Activated T-cell treated with anti-CD3 and anti-CD28 coated beads, Interleukin-2, amount 50 U/mL, for 1 hour (primary cell): ENCODE measurements at places on chromosomes 6 and 20.
A peak's percentile ranks its signal among the peaks of the same experiment; 100 is the strongest.

- no peak for DNase-seq
Observed at GRCh38 chr20:40698281-40698680, 9.2 kb upstream of the MAFB start.

DNA sequence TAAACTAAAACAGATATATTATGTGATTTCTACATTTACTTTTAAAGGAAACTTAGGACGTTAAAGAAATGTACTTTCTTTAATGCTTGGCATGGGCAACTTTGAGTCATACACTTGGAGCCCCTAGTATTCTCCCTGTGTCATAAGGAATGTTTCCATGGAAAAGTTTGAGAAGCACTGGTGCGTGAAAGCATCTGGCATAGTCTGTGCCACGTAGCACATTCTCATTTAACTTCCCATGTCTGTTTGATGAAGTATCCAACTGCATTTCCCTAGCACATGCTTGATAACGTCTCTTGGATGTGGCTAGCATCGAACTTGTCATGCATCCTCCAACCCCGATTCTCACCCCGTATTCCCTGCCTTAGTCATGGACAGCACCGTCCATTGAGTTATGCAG, 172.0 kb downstream of the TBC1D7 start:
- no peak for DNase-seq

DNA sequence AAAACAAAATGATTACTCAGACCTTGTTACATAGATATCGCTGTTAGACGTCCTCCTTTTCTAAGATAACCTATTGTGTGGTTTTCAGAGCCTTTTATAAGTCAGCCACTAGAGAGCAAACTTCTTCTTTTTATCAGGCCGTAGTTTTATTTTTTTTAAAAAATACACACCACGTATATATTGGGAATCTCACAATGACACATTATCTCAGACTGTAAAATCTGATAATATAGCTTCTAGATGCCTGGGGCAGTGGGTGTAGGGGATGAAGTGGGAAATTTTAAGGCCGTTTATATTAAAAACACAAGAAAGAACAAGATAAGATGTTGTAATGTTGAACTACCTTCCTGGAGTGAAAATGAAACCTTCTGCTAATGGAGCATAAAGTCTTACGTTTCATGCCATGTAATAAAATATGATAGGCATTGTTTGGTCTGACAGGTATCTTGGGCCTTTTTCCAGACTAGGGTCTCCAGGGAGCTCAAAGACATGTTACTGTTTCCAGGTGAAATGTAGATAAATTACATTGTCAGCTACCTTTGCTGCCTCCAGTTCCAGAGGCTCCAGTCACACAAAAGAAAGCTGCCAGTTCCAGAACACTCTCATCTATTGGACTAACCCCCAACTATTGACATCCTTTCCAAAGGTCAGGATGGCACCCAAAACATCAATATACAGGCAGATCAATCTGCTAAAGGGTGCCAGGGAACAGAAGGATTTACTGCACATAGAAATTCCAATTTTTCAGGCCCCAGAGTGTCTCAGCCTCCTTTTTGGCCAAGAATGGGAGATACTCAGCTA, 130.2 kb upstream of the AKIRIN2 start:
- no peak for DNase-seq

GRCh38 chr6:131431718-131432117, 141.3 kb upstream of the ARG1 start:
- no peak for DNase-seq

GRCh38 chr6:73581293-73581692, 60.5 kb upstream of the EEF1A1 start:
- no peak for DNase-seq

- no peak for DNase-seq
Observed at GRCh38 chr20:39758876-39759275, 796.7 kb downstream of the DHX35 start.

DNA sequence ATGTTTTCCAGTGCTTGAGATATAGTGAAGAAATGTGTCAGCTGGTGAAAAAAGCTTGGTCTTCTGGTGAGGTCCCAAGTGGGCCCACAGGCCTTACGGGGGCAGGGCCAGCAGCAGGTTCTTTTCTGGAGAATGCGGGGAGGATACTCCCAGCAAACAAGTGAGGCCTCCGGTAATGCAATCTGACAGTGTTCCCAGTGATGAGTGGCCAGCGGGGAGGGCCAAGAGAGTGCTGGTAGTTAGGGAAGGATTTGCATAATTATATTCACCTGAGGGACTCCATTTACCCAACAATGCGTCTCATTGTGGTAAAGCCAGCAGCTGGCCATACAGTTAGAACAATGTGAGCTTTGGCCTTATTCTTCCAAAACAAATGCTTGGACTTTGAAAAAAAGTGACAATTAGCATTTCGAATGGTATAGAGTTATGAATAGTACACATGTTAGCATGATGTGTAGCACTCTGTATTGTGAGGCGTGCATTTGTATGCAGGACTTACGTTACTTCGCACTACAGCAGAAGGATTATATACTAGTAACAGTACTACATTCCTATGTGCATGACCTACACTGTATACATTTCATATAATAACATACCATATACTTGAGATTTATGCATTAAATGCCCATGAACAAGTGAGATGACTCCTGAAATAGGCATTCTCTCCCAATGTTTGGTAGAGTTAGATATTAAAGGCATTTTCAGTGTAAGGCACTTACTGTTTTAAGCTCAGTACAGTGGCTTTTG, 69.8 kb downstream of the MYB start:
- DNase-seq = no peak

- no peak for DNase-seq
Observed at GRCh38 chr6:34157236-34157830, 11.4 kb upstream of the GRM4 start.

DNA sequence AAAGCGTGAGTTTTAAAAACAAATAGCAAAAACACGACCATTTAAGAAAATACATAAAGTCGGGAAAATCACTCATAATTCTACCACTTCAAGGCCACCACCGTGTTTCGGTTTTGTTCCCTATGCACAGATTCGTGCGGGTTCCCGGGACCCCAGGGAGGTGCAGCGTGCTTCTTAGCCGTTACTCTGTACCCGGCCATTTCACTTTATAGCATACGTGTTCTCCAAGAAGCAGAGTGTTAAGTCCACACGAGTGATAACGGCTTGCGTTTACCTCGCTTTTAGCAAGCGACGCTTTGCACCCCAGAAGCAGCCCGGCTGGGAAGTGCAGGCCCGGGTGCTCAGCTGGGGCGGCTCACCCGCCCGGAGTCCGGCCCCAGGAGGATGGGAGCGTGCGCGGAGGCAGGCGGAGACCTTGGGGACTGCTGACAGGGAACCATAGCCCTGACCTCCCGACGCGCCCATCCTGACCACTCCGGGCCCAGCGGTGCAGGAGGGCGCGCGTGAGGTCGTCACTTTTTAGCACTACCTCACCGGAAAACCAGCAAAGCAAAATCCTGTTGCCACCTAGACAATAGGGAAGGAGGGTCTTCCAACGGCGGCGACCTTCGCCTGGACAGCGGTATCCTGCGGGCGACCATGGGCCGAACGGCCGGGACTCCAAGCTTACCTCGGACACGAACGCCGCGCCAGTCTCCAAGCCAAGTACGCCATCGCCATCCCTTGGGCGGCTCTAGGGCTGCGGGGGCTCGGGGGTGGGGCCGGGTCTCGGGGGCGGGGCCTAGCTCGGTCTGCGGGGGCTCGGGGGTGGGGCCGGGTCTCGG, at the start of gene ECI2:
Gene ECI2 (minus strand): TSS at position 735 of the 824 bp plus-strand sequence. CDS start 15 bp downstream, at position 720.
- no peak for DNase-seq

- no peak for DNase-seq
Observed at GRCh38 chr20:48102931-48103660, 317.8 kb upstream of the SULF2 start.

- no peak for DNase-seq
Observed at GRCh38 chr20:35711588-35712209, 12.5 kb downstream of the ROMO1 start.

DNA sequence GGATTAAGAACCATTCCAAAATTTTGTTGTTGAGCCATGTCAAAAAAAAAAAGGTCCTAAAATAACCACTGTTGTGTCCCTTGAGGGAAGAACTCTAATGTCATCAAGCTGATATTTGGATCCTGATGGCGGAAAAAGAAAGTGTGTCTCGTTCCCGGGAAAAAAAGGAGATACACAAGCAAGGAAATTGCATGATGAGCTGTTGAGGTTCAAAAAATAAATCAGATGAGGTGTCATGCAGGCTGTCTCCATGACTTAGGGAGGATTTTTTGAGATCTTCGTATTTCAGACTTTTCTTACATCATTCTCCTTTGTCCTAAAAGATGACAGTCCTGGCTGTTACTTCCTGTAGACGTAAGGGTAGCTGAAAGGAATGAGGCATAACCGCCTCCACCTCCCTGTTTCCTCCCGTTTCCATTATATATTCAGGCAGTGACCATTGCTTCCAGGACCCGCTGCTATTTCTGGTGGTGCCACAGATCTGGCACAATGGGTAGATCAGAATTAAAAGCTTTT, 117.3 kb upstream of the TNFAIP3 start:
- no peak for DNase-seq

DNA sequence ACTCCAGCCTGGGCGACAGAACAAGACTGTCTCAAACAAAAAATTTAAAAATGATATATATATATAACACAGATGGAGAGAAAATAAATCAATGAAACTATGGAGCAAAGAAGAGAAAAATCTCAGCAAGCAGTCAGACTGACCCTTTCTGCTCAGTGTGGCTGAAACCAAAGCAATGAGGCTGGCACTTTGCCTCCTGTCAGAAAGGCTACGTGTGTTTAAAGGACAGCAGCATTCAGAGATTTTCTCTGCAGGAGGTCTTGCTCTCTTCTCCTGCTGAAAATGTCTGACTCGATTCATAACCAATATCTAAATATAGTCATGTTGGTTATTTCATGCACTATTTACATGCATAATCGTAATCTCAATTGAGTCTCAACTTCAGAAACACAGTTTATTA, 527.0 kb upstream of the JARID2 start:
- DNase-seq = no peak

DNA sequence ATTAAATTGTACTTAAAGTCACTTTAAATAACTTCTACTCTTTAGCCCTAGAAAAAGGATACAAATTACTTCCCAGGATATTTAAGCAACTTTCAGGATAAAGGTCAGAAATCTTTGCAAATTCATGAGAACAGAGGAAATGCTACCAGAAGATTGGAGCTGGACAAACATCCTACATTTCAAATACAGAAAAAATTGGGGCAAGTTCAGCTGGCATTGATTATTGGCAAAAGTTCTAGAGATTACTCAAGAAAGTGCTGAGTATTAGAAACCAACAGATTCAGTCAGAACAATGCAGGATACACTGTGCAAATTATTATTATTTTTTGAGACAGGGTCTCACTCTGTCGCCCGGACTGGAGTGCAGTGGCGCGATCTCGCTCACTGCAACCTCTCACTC, 6.0 kb downstream of the SLC22A23 start:
- no peak for DNase-seq

GRCh38 chr6:106199998-106200397, 113.9 kb downstream of the PRDM1 start:
- no peak for DNase-seq

DNA sequence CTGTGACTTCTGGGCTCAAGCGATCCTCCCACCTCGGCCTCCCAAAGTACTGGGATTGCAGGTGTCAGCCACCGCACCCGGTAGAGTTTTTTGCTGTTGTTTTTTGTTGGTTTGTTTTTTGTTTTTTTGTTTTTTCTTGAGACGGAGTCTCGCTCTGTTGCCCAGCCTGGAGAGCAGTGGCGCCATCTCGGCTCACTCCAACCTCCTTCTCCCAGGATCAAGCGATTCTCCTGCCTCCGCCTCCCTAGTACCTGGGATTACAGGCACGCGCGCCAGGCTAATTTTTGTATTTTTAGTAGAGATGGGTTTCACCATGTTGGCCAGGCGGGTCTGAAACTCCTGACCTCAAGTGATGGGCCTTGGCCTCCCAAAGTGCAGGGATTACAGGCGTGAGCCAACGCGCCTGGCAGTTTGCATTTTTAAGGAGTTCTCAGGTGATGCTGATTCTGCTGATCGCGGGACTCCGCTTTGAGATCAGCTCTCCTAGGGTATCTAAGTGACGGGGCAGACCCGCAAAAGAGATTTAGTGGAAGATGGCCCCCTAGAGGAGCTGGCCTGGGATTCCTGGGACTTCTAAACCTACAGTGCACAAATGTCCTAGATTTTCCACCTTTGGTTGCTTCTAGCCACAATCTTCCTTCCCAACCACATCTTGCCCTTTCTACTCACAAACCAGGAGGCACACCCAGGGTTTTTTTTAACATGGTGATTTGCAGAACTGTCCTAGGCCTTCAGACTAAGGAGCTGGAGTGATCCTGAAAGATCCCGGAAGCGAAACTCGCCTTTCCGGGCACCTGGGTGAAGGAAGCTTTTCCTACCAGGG, 45.2 kb downstream of the DPPA5 start:
- no peak for DNase-seq

- no peak for DNase-seq
Observed at GRCh38 chr6:148967541-148967956, 220.7 kb downstream of the UST start.

DNA sequence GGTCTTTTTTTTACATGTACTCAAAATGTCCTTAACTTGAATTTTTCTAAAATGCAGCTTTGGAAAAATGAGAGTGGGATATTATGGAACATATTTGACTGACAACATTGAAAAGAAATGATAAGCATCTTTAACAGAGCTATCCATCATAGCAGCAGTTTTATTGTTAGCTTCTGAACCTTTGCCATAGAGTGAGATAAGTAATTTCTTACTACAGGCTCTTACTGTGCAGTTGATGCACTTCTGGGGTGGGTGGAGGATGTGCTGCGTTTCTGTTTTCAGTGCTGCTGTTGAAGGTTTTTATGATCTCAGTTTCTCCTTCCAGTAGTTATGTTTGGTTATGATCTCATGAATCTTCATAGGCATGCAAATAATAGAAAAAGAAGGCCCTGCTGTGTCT, 267.0 kb downstream of the TMEM242 start:
- no peak for DNase-seq

DNA sequence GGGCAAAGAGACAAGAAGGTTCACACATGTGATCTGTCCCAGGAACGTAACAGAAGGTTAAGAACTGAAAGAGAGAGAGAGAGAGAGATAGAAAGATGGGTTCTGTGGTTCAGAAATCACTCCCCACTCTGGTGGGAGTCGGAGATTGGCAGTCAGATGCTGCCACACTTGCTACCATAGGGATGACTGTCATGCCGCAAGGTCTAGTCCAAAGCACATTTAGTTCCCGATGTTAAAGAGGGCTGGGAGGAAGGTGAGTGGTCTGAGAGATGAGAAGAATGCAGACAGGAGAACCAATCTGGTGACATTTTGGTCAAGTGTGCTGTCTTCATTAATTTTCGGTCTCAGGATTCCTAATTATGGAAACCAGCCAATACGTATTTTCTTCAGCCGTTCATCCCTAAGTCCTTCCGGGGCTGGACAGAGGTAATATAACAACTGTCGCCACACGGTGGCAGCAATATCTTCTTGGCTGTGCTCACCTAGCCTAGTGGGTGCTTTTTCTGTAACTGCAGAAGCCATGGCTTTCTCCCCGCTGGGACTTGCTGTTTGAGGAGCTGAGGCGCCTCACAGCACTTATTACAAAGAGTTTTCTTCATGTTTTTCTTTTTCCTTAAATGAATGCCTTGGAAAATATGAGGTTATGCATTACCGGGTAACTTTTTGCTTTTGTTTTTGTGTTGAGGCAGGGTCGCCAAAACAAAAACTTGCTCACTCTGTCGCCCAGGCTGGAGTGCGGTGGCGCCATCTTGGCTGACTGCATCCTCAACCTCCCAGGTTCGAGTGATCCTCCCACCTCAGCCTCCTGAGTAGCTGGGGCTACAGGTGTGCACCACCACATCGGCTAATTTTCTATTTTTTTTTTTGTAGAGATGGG, 46.0 kb downstream of the SLC35D3 start:
- peak; percentile 54 for DNase-seq
